ENCODE measurements at places on chromosomes 3 and 15. TPM values are rescaled to one million over a fixed set of nuclear protein-coding genes. Genes with fewer than 3 reads are reported as not detected.

The DCBLD2 gene
- total RNA-seq = 42.3 TPM

The SLC28A2 gene
- not detected for total RNA-seq

The SLC28A1 gene
- total RNA-seq = 0.20 TPM

The UNC13C gene
- total RNA-seq = 27.5 TPM

The BCL2A1 gene
- total RNA-seq = 0.39 TPM

The NIT2 gene
- total RNA-seq = 22.4 TPM

The MAP6D1 gene
- 17.1 TPM for total RNA-seq

The FHIT gene
- 6.9 TPM for total RNA-seq

The CLDND1 gene
- 263 TPM for total RNA-seq

The CMTM7 gene
- total RNA-seq = 7.1 TPM

The RASL12 gene
- total RNA-seq = 18.1 TPM

The FES gene
- 13.3 TPM for total RNA-seq

The SLC33A1 gene
- 36.6 TPM for total RNA-seq

The C3orf85 gene
- not detected for total RNA-seq

The GPR27 gene
- 4.2 TPM for total RNA-seq

The DCLK3 gene
- 11.8 TPM for total RNA-seq

The SLC15A2 gene
- total RNA-seq = 42.3 TPM

The IQCF5 gene
- total RNA-seq = not detected
